ENCODE measurements at places on chromosomes 2 and 18.

GRCh38 chr2:168521053-168521741 is 65.1 kb downstream of the CERS6 start:
- DNase-seq = no peak

DNA sequence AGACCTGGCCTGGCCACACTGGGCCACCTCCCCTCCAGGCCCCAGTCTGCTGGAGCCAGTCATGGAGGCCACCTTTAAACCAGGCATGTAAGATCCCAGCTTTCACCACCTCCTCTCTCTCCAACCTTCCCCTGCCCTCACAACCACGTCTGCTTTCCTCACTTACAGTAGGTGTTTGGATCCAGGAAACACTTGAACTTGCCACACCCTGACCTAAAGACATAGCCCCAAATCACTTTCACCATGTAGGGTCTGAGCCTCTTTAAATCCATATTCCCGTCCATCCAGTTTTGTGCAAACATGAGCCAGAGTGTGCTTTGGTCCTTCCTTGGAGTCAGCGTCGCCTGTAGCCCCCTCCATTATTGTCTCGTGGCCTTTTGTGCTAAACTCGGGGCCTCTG is 66.8 kb downstream of the NRP2 start:
- DNase-seq = no peak

DNA sequence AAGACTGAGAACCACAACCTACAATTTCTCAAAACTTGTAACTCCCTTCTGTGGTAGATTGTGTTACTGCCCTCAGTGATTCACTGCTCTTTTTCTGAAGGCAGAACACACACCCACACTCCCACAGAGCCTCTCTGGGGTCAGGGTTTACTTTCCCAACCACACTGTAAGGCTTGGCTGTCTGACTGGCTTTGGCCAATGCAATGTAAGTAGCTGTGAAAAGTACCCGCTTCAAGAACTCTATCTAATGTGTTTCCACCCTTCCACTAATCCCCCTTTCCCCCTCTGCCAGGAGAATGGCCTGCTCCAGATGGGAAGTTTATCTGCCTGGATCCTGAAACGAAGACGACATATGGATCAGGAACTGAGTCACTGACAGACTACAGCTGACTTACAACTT is 222.7 kb downstream of the CDH2 start:
- no peak for DNase-seq

- no peak for DNase-seq
Measured at GRCh38 chr18:70068981-70069380, 121.3 kb upstream of the CD226 start.

DNA sequence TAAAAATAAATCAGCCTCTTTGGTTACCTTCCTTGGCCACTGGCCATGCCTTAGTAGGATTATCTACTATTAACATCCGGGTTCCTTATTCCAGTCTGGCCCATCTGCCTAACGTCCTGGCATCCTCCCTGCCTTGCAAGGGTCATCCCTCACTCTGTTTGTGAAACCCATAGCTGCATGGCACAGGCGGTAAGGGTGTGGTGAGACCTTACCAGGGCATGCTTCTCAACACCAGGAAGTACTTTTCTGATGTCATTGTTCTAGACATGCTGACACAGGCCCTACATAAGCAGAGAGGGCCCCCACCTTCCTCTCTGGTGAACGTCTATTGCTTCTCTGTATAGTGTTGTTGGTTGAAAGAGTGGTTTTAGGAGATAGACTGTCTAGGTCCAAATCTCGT is 296.8 kb upstream of the SPRED2 start:
- no peak for DNase-seq

DNA sequence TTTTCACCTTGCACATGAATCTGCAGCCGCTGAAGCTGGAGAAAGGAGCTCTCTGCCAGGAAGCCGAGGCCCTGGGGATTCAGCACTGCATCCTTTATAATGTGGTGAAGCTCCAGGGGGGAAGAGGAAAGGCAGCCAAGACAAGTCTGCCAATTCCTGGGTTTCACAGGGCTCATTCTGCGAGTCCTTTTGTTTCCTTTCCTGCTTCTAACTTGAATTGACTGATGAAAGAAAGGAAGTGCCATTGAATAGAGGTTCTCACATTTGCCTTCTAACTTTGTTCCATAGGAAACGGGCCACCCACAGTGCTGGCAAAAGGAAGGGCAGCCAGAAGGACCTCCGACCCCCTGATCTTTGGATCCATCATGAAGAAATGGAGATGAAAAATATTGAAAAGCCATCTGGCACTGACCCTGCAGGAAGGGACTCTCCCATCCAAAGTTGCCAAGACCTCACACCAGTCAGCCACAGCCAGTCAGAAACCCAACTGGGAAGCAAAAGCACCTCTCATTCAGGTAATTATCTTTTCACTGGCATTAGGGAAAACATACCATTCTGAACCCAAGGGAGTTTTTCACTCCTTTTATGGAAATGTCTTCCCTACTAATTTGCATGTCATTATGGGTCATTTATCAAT is 765.4 kb downstream of the MBD2 start:
- no peak for DNase-seq

DNA sequence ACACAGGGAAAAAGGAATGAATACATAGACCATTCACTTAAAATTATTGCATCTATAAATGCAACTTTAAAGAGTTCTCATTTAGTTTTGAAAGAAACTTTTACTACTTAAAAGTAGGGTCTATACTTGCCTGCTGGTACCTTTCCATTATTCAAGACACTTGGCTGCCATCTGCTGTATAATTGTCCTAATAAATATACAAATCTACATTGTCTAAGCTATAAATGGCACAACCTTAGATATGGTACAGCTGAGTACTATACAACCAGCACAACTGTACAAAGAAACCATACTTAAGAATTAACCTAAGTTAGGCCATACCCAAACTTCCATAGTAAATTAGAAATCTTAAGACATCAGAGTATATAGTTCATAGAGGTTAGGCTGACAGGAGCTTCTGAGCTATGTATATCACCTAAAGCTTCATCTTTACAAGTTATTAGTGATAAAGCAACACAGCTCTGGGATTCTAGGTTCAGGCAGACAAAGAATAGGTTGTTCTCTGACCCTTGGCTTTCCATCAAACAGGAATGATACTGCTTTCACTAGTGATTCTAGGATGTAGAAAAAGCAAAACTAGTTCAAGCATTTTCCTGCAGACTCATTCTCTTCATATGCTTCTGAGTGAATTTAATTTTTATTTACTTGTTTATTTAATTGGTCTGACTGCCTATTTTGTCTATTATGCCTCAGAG is 22.1 kb downstream of the EXOC6B start:
- no peak for DNase-seq

DNA sequence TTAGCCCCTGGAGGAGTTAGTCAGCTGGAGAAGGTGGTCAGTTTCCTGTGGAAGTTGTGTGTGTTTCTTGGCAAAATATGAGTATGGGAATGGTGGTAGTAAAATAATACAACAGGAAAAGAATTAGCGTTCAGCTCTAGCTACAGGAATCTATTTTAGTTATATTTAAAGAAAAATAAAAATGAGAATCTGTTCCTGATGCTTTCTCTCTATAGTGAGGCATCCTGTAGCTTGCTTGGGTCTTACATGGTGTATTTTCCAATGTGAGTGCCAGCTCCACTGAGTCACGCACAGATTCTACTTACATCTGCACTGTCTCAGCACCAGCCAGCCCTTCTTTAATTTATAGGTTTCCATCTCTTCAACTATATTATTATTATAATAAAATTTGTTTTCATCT is 132.2 kb downstream of the BIRC6 start:
- DNase-seq = no peak

GRCh38 chr2:42909966-42910365 is 117.6 kb upstream of the HAAO start:
- no peak for DNase-seq

DNA sequence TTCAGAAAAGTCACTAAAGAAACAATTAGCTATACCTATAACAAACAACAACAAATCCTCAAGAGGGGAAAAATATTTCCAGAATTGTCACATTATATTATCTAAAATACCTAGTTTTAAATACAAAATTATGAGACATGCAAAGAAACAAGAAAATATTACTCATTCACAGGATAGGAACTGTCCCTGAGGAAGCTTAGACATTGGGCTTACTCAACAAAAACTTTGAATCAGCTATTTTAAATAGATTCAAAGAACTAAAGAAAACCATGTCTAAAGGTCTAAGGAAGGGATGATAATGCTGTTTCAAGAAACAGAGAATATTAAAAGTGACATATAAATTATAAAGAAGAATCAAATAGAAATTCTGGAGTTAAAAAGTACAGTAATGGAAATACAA is 131.9 kb upstream of the ZNF516 start:
- no peak for DNase-seq

GRCh38 chr2:222920657-222921186 is 59.9 kb downstream of the ACSL3 start:
- DNase-seq = no peak

DNA sequence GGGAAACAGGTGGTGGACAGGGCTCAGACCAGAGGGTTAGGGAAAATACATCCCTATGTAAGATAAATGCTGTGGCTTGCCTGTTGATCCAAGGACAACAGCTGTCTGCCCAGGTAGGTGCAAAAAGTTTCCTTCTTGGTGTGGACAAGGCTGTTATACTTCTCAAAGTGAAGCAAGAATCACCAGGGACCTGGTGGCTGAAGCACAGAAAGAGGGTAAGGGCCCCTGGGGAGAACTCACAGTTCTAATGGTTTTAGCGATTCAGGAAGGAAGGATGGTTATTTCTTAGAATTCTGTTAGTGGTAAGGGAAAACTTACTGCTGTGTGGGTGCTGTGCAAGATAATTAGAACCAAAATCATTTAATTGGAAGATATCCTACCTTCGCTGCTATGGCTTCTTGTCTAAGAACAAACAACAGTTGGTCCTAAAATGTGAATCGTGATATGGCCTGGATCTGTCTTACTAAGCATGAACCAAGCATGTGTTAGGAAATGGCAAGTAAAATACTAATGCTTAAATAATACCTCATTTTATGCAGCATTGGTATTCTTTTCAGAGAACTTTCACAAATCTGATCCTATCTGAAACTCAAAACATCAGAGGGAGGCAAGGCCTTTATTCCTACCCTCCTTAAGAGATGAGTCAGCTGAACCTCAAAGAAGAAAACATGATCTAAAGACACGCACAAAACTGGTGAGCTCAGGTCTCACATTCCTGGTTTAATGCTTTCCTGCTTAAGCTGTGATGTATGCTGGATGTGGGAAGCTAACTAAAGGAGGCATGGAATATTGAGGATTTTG is 159.2 kb upstream of the THUMPD2 start:
- DNase-seq = no peak

- DNase-seq = no peak
Measured at GRCh38 chr2:72141881-72142451, 5.7 kb downstream of the CYP26B1 start.

- no peak for DNase-seq
Measured at GRCh38 chr18:79413426-79413825, 17.7 kb downstream of the NFATC1 start.

GRCh38 chr2:143796051-143796450 is 666.8 kb downstream of the ARHGAP15 start:
- no peak for DNase-seq

DNA sequence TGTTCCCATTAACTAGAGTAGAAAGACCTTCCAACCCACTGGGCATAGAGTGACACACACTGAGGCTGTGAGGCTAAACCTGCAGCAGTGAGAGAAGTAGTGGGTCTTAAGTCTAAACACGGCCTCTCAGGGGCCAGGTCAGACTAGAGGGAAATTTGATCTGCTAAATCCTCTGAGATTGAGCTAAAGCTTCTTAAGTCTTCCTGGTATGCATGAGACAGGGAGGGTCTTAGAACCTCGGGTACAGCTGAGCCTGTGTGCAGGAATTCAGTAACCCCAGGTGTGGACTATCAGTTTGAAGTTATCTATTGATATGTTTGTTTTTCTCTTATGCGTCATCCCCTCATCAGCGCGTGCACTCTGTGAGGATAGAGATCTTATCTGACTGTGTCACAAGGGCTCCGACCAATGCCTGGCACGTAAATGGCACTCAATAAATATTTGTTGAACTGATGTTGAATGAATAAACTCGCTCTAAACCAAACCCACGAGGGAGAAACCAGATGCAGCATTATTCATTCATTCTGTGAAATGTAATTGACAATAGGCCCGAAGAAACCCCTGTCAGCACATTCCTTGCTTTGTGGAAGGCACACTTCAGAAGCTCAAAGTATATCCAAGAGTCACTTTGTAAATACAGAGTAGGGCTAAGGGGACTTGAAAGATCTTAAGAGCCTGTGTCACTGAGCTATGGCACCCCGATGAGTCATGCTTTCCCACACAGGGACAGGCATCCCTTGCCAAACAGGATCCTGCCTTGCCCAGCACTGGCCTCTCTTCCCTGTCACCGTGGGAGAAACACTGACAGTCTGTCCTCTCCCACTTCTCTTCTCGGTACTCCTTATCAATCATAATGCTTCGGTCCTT is 21.7 kb upstream of the RAB10 start:
- no peak for DNase-seq

DNA sequence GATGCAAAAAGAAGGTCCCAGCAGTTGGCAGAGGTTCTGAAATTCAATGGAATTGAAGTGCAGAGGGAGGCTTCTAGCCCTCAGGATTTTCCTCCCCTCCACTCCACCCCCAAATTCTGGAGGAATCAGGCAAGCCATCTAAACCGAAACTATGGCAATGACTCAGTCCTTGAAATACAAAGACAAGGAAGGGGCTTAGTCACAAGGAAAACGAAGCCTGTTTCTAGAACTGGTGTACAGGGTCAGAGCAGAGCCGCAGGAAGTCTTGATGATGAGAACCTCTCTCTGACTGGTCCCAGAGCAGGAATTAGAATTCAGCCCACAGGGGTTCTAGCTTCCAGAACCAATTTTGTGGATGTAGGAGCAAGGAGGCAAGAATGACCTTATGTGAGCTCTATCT is 111.7 kb upstream of the SCN1A start:
- DNase-seq = no peak

- no peak for DNase-seq
Measured at GRCh38 chr2:2569306-2569705, 238.2 kb upstream of the MYT1L start.

DNA sequence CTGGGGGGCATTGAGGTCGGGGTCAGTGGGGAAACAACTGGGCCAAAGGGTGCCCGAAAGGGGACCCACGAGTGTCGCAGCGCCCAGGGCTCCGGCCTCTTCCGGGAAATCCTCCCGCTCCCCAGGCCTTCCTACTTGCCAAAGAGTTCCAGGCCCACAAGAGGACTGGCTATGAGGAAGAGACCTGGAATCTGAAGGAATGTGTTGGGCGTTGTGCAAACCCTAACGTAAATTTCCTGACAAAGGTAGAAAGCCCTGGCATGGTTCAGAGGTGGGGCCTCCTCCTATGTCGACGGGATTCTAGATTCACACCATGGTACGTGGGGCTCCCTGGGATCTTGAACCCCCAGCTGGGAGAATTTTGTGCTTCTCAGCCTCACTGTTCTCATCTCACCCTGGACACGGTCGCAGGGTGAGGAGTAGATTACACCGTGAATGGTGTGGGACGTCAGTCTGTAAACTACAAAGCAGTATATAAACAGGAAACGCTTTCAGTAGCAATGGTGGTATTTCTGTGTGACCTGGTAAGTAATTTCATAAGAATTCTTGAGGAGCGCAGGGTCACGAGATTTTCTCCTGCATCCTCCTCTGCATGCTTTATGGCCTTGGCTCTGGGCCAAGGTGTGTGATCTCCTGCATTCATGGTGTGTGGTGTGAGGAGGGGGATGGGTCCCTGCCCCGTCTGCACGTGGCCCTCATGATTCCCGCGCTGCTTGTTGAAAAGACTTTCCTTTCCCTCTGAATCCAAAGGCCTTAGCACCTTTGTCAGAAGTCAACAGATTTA is 868 bp downstream of the HSBP1L1 start:
- peak; percentile 44 for DNase-seq

GRCh38 chr2:24712296-24712695 is 80.9 kb downstream of the PTRHD1 start:
- no peak for DNase-seq
